ENCODE measurements at places on chromosomes 7 and 10.

DNA sequence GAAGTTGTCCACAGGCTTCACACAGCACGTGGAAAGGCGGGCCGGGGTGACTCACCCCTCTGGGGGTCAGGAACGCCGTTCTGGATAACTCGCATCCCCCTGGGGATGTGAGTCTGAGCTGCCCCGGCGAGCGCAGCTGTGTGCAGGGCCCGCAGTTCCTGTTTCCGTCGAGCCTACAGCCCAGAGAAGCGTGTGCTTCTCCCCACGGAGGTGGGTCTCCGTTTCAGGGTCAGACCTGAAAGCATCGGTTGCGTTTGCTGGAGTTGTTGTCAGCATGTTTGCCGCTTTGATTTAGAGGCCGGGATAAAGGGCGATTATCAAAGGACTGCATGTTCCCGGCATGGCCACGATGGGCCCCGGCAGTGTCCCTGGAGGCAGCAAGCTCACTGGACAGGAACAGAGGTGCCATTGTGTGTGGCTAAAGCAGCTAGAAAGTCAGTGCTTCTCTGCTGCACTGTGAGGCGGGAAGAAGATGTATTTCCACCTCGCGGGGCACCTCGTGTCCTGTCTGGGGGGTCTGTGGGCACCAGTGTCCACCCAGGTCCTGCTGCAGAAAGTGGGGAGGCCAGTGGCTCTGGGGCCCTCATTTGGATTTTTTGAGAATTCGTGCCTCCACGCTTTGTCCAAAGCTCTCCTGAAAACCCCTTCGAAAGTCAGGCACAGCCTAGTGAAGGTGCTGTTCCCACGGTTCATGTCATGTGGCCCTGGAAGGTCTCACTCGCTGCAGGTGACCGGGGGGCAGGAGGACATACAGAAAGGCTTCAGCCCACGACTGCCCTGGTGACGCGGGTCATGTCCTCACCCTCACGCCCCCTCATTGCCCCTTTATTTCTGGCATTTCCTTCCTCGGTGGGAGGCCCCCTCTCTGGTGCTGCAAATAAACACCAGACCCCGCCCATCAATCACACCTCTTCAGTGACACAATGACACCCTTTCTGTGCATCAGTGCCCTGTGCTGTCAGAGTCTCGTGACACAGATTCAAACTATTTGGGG lies 27.4 kb upstream of the GDI2 start:
- DNase-seq, result no peak

- no peak for DNase-seq
Observed at GRCh38 chr10:14569274-14570060, 205.2 kb downstream of the FAM107B start.

- DNase-seq, result no peak
Observed at GRCh38 chr7:13466874-13467547, 522.5 kb downstream of the ETV1 start.

GRCh38 chr7:102077081-102077480 lies 209.6 kb upstream of the SH2B2 start:
- DNase-seq, result no peak

GRCh38 chr10:47379445-47379785 lies 4.7 kb downstream of the ZNF488 start:
- DNase-seq, result no peak

DNA sequence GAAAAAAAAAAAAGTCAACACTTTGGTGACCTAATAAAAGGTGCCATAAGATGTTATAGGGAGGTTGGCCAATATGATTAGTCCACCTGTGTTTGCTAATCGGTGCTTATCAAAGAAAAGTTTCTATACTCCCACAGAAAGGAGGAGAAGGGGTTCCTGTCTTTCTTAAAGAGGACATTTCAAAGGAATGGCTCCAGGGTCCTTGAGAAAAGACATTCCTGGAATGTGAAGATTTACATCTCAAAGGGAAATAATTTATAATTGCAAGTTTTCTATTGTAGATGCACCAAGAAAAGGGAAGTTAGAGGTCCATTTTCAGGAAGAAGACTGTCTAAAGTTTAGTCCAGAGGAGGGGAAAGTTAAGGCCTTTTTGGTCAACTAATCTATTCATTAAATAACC lies 715.3 kb downstream of the NXPH1 start:
- DNase-seq, result no peak

- DNase-seq, result no peak
Observed at GRCh38 chr10:14712991-14713424, 61.7 kb downstream of the FAM107B start.

- no peak for DNase-seq
Observed at GRCh38 chr7:29593459-29593858, 29.8 kb downstream of the PRR15 start.

GRCh38 chr7:43784030-43784584 lies 25.6 kb downstream of the BLVRA start:
- no peak for DNase-seq

- no peak for DNase-seq
Observed at GRCh38 chr7:26663874-26664273, 200.5 kb downstream of the SKAP2 start.

DNA sequence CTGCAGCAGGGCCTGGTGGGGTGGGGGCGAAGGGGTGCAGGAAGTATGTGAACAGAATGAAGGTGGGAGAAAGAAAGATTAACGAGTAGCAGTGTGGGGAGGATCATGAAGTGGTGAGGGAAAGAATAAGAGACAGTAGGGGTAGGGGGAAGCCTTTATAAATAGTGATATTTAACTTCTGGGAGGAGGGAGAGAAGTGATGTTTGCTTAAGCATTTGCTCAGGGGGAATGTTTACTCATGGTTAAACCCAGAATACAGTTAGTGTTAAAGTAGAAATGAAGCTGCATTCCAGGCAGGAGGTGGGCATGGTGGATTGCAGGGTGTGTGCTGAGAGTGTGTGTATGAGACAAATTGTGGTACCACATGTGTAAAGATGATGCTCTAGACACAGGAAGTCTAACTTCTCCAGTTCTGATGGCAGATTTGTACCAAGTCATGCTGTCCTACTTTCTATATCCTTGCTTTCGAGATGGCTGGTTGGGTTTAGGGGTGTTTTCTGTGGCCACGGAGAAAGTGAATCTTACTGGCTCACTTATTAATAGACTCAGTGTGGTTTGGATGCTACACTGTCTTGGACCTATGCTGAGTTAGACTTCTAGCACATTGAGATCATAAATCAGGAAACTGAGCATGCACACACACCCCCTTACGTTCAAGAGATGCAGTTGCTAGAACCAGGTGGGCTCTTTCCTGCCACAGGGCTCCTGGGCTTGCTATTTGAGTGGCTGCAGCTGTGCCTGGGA lies 10.6 kb upstream of the DNMBP start:
- DNase-seq, result no peak

GRCh38 chr7:95921543-95921942 lies 149.2 kb downstream of the DYNC1I1 start:
- DNase-seq, result no peak

DNA sequence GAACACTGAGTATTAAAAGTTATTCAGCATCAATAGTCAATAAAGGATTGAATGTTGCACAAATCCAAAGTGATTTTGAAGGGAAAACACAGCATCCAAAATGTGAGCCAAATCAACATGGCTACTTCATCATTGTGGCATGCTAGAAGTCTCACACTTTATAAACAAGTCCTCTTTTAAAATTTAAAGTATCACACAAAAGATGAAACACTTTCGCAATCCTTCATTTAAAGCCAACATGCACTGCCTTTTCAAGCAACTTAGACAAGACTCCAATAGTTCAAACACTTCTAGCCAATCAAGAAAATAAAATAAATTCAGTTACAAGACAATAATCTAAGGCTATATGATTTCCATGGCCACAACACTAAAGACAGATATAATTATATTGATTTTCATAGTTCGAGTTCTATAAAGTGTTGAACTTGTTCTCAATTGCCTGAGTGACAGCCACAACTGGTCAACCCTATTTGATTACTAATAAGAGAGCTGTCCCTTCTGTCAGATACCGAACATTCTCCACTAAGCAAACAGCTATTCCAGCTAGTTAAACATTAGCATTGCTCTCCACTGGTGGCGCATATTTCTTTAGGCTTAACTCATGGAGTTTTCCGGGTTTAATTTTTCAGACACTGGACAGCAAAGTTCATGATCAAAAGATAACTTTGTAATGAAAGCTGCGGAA lies 8.3 kb downstream of the EBF3 start:
- no peak for DNase-seq

DNA sequence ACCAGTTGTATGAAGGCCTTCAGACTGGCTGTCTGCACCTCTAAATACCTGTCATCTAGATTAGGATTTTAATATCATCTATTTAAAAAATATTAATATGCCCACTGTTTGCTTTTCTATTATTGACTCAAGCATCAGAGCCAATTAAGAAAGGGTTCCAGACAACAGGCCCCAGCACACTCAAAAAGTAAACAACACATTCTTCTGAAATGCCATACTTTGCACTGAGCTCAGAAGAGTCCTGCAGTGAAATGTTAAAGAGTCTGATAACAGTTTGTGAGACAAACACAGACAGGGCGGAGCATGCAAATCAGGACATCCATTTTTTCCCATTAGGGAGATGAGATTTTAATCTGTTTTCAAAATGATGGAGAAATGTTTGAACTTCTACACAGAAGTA lies 45.9 kb upstream of the KLF6 start:
- DNase-seq, result no peak

DNA sequence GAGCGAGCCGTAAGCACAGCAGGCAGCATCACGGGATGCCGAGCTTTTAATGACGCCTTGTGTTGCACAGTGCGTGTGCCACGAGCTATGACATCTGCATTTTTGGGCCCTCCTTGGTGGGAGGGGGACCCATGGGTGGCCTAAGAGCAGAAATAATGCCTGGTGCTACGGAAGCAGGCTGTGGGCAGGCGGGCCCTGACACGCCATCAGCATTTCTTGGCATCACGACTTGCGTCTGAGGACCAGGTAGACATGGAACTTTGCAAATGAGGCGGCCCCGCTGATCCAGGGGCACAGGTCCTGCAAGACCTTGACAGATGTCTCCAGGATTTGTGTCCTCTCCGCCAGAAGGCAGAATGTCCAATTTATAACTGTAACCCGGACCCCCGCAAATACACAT lies 117.8 kb upstream of the RNF32 start:
- DNase-seq, result no peak

- no peak for DNase-seq
Observed at GRCh38 chr10:121592155-121592890, 5.9 kb downstream of the FGFR2 start.

DNA sequence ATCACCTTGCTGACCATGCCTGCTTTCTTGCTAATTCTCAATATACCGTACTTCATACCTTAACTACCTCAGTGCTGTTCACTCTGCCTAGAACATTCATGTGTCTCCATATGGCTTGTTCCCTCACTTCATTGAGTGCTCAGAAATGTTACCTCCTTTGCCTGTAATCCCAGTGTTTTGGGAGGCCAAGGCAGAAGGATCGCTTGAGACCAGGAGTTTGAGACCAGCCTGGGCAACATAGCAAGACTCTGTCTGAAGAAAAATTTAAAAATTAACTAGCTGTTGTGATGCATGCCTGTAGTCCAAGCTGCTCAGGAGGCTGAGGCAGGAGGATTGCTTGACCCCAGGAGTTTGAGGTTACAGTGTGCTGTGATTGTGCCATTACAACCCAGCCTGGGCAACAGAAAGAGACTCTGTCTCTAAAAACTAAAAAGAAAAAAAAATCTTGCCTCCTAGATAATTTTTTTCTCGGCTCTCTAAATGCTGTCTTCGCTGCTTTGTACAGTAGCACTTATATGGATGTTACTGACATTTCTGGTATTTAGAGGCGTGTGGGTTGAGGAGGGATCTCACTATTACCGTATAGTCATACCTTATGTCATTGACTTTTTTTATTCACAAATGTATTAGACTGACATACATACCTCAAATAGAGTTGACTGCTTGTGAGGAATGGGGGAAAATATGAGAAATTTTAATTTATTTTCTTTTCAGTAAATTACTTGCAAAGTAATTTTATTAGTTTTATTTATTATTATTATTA lies 63.7 kb downstream of the LCOR start:
- no peak for DNase-seq

DNA sequence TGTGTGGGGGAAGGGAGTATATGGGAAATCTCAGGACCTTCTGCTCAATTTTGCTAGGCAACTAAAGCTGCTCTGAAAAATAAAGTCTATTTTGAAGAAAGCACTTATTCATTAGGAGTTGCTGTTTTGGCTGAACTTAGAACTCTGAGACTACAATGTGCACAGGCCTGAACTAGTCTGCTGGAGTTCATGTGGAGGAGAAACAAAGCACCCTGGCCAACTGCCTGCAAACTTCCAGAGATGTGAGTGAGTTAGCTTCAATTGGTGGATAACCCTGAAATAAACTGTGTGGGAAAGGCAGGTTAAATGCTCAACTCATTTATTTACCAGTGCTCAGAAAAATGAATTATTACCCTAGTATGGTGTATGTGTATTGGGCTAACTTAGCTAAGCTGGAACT lies 17.3 kb upstream of the FAM241B start:
- no peak for DNase-seq

DNA sequence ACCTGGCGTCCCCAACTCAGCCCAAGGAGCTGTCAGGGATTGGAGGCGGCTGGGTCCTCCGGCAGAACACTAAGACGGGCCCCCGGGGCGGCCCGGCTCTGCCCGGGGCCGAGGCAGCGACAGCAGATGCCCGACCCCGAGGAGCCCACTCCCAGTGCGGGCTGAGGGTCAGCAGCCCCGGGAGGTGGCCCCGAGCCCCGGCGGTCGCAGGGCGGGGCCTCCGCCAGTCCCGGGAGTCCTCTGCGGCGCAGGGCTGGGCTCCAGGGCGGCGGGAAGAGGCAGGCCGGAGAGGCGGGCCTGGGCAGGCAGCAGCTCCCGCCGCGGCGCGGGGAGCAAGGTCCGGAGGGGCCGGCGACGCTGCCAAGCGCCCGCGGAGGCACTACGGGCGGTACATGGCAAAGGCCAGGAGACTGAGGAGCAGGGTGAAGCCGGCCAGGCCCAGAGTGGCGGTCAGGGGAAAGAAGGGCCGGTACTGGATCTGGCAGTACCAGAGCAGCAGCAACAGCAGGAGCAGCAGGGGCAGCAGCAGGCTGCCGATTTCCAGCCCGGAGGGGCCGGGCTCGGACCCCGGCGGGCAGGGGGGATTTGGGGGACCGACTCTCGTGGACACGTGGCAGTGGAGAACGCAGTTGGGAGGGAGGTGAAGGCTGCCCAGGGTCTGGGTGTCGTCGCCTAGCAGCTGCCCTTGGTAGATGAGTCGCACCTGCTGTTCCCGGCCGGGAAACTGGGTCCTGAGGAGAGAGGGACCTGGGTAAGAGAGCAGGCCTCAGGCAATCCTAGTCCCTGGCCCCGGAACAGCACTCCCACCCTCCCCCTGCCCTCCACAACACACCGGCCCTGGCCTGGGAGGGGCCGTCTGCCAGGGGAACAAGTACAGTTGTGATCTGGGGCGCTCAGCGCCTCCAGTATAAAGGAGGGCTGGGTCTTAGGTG lies 827 bp upstream of the FASTK start:
- no peak for DNase-seq

GRCh38 chr7:935874-936385 lies 18.6 kb downstream of the ADAP1 start:
- DNase-seq, result no peak

DNA sequence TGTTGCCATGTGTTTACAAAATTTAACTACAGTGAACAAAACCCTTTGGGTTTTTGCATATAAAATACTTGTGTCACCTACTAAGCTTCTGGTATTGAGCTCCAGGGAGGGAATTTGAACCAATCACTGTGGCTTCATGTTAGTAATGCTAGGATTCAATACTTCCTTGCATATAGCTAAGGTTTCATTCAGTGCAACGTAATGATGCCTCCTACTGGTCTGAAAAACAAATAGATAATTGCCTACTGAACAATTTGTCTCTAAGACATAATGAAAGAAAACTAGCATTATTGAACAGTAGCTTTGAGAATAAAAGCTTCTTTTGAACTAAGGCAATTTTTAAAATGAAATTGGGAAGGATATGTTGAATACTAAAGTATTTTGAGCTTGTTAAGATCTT lies 244.4 kb downstream of the ZWINT start:
- DNase-seq, result no peak
